Stimulated activated CD4-positive, alpha-beta T cell treated with anti-CD3 and anti-CD28 coated beads, Interleukin-15, amount 100 ng/mL, for 48 hours (primary cell): ENCODE measurements at places on chromosomes 5 and 9.

DNA sequence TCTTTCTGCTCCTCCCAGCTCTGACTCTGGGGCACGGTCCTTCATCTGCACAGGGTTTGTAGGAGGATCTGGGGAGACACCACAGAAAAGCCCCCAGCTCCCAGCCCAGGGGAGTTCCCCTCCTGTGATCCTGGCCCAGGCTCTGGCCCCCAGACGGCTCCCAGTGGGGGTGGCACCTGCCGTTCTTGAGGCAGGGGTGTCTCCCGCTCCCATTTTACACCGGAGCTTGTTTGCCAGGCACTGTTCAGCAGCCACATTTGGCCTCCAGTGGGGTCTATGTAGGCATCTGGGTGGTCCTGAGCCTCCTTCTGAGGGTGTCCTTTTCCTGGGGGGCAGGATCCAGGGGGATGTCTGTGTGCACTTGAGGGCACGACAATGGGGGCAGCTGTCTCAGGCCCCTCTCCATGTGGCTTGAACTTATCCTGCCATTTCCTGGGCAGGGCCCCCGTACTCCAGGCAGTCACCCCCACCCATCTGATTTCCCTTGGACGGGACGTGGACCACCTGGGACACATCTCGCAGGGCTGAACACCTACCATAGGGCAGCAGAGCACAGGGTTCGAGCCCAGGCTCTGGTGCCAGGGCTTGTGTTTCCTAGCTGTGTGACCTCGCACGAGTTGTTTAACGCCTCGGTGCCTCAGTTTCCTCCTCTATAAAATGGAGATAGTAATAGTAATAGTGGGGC is 275.0 kb upstream of the MVB12B start:
- DNase-seq: no peak

DNA sequence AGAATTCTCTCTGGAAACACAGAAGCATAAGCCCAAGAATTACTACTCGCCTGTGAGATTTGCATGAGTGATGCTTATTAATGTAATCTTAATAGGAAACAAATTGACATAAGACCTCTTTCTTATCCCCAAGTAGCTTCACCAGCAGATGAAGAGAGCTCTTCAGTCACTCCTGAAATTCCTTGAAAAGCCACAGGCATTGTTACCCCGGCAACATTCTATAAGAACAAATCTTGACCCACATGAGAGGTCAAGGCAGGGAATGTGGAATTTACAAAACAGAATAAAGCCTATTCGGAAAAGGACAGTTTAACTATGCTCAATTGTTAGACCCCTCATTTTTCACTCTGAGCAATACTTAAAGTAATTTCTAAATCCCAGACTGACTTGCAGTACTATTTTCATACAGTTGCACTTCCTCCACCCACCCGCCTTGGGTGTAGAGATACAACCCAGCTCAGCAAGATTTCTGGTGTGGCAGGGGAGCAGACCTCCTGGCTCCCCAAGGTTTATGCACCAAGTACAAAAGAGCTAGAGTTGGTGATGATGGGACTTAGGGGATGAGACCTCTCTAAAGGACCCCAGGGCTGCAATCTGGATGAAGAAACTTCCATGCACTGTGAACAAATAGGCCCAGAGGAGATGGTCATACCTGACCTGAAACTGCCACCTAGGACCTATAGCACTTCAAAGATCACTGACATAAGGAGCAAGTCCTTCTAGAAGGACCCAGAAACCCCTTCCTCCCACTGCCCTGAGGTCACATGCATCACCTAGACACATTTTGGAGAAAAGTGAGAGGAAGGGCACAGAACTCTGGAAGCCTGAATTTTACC is 242.1 kb downstream of the ZNF608 start:
- DNase-seq: no peak

- no peak for DNase-seq
Observed at GRCh38 chr5:50445296-50445949, 4.3 kb upstream of the EMB start.

DNA sequence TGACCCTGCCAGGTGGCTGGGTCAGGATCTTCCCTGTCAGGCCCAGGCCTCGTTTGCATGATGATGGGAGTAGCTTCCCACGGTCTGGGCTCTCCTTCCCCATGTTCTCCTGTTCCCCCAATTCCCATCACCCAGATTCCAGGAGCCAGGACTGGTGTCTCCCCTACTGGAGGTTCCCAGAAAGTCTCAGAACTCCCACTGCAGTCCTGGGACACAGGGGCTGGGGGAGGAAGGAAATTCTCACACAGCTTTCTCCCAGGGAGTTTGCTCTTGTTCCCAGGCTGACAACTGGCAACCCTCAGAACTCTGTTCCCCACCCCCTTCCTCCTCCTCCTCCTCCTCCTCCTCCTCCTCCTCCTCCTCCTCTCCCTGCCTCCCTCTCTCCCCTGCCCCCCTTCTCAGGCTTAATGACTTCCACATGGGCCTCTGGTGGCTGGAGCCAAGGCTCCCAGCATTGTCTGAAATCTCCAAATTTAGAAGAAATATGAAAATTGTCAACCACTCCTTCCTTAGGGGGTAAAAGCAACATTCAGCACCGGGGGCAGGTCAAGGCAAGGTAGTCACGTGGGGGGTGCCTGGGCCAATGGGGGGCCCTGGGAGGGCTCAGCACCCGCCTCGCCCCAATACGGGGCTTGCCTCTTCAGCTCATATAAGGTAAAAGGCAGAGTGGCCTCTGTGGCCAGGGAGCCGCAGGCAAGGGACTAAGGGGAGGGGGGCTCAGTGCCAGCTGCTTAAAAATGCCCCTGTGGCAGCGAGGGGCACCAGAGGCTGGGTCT is 27.3 kb upstream of the IL17B start:
- DNase-seq: no peak

GRCh38 chr5:66859526-66859925 is 263.3 kb downstream of the MAST4 start:
- DNase-seq: no peak

GRCh38 chr9:126125177-126125576 is 201.5 kb upstream of the MVB12B start:
- DNase-seq: no peak
